ENCODE measurements at places on chromosomes 4 and X.
A peak's percentile ranks its signal among the peaks of the same experiment; 100 is the strongest.

DNA sequence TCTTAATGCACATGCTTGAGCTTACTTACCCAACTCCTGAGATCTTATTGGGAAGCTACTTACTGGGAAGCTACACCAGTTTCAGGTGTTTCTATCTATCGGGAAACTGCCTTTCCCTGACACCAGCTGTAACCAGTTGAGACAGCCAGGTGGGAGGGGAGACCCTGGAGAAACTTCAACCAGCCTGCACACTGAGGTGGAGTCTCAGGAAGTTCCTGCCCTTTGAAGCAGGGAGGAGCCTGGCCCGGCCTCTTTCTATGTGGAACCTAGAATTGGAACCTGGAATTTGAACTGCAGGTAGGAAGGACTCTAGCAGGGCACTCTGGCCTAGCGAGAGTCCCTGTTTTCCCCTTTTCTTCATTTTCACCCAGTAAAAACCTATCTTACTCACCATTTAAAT lies 425.8 kb upstream of the PABPC4L start:
- no peak for DNase-seq

DNA sequence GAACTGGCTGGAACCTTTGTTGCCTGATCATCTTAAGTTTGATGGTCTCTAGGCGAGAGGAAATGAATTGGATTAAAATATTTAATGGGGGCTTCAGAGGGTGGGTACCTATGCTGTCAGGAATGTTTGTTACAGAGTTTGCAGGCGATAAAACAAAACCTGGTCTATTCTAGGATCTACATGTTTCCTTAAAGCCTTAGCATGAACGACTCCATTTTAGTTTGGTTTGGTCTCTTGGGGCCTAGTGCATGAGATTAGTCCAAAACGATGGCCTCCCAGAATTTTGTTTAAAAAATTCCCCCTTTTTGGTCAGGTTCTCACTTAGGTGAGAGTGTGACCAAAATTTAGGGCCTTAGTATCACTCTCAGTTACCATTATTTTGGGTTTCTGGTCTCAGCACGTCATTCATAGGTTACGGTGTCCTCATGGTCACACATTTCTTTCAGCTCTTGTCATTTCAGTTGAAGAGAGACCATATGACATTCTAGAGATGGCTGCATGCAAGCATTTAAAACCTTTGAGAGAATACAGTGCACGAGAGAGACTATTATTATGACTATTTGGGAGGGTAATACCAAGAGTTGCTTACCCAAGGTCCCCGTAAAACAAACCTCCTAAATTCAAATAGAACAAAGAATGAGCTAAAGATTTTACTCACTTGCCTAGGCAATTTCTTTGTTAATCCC lies 13.8 kb downstream of the MOB1B start:
- DNase-seq: no peak

GRCh38 chr4:115852767-115853091 lies 739.3 kb upstream of the NDST4 start:
- DNase-seq: no peak

GRCh38 chrX:30246769-30247489 lies at the start of gene MAGEB1:
Gene MAGEB1 (plus strand): TSS chrX:30247146. CDS start chrX:30250494, 3,348 bp downstream.
- DNase-seq: no peak

- DNase-seq: no peak
Measured at GRCh38 chr4:8106451-8107025, 52.1 kb downstream of the ABLIM2 start.

DNA sequence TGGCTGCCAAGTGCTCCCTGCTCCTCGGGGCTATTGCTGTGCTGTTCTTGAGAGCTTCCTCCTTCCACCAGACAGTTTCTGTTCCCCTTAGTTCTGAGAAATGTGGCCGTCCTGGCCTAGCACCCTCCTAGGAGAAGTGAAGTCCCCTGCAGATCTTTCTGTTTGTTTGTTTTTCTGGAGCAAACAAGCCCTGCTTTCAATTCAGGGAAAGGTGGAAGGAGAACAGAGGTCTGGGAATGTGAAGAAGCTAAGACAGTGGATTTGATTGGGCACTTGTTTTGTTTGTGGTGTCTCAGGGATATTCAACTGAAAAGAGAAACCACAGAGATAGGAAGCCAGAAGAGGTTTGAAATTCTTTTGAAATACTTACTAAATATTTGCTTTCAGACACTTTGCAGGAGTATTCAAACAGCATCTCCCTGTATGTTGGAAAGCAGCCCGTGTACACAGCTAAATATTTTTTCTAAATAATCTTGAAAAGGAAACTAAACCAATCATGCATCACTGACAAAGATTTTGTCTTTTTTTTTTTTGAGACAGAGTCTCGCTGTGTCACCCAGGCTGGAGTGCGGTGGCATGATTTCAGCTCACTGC lies 36.5 kb upstream of the PPM1K start:
- DNase-seq: peak; percentile 53

- no peak for DNase-seq
Measured at GRCh38 chr4:98935633-98936032, 6.7 kb upstream of the EIF4E start.

DNA sequence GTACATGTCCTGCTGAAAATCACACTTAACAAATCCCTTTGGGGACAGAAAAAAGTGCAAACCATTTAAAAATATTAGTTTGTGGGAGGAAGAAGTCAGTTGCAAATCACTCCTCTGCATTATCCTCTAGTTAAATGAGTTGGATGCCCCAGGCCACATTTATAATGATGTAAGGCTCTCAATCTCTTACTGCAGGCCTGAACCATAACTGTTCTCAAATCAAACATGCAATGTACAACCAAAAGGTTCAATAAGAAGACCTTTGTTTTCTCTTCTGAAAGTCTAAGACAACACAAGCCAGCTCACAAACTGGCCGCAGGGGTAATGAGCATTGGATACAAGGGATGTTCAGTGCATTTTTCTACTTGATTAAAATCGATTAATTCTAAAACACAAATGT lies 39.7 kb downstream of the IGFBP7 start:
- DNase-seq: no peak

- no peak for DNase-seq
Measured at GRCh38 chrX:85379174-85379907, at the start of gene POF1B. Gene POF1B (minus strand): TSS chrX:85379665. CDS start chrX:85379454, 211 bp downstream.

- no peak for DNase-seq
Measured at GRCh38 chr4:128390475-128390996, 102.9 kb upstream of the PGRMC2 start.

DNA sequence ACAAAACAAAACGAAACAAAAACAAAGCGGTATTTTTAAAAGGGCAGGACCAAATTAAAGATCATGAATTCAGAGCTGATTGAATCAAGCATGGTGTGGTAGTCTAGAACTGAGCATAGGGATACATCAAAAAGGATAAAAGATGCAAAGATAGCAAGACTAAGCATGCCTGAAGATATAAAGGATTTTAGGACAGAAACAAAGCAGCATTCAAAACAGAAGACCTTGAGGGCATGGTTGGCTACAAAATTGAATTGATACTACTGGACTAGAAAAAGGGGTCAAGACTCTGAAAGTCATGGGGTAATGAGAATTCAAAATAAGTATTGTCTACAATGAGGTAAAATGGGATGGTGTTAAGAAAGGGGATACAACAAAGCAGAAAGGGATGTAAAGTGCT lies 41.6 kb downstream of the RAB33A start:
- no peak for DNase-seq

DNA sequence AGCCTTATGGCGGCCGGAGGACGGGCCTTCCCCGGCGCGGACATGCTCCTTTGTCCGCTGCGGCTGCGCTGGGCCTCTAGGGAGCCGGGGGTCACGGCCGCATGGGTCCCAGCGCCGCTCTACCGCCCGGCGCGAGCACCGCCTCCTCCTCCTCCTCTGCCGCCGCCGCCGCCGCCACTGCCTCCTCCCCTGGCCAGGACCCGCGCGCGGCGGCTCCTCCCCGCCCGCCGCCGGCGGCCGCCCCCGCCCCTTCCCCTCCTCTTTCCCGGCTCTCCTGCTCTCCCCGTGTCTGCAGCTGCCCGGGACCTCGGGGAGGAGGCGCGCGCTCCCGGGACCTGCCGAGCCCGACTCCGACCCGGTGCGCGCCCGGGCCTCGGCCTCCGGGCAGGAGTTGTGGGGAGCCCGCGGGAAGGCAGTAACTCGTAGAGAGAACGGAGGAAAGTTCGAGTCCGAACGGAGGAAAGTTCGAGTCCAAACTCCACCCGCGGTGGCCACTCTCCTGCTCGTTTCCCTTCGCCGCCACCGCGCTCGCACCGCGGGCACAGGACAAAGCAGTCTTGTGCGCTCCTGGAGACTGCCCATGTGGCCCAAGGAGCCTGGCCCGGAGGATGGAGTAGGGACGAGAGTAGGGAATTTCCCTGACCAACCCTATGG lies at the start of gene ADGRA3:
Gene ADGRA3 (minus strand): TSS at position 179 of the 654 bp plus-strand sequence. CDS start 282 bp downstream, outside the sequence.
- DNase-seq: no peak

GRCh38 chrX:71301195-71301924 lies at the start of gene ITGB1BP2:
Gene ITGB1BP2 (plus strand): TSS chrX:71301750. CDS start chrX:71301807, 57 bp downstream.
- DNase-seq: no peak

- no peak for DNase-seq
Measured at GRCh38 chr4:84648863-84649647, 66.1 kb downstream of the CDS1 start.

DNA sequence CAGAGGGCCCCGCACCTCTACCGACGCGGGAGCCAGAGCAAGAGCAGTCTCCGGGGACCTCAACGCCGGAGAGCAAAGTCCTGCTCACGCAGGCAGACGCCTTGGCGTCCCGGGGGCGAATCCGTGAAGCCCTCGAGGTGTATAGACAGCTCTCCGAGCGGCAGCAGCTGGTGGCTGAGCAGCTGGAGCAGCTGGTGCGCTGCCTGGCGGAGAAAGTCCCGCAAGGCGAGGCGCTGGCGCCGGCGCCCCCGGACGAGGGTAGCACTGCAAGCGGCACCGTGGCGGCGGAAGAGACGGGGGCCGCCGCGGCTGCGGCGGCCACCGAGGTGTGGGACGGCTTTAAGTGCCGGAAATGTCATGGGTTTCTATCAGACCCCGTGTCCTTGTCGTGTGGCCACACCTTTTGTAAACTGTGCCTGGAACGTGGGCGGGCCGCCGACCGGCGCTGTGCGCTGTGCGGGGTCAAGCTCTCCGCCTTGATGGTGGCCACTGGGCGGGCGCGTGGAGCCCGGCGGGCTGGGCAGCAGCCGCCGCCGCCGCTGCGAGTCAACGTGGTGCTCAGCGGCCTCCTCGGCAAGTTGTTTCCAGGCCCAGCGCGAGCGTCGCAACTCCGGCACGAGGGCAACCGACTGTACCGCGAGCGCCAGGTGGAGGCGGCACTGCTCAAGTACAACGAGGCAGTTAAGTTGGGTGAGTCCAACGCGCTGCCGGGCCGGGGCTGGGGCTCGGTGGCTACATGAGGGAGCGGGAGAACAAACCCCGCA lies 672 bp downstream of the LONRF3 start:
- DNase-seq: peak; percentile 51

DNA sequence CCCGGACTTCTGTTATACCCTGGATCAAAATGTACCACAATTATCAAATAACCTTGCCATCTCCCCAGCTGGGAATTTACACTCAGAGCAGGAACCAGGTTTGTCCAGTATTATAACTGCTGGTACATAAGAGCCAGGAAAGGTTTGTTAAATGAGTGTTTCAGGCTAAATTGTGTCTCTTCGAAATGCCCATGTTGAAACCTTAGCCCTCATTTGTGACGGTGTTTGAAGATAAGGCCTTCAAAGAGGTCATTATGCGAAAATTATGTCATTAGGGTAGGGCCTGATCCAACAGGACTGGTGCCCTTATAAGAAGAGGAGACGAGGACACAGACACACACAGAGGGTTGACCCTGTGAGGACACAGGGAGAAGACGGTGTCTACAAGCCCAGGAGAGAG lies 73.5 kb upstream of the DHRSX start:
- no peak for DNase-seq

GRCh38 chr4:181416966-181417365 lies 826.2 kb upstream of the TENM3 start:
- no peak for DNase-seq

- no peak for DNase-seq
Measured at GRCh38 chrX:134552351-134552750, 92.4 kb downstream of the HPRT1 start.

- no peak for DNase-seq
Measured at GRCh38 chr4:125125276-125125675, 189.5 kb upstream of the FAT4 start.

- DNase-seq: no peak
Measured at GRCh38 chr4:94285666-94286065, 57.0 kb downstream of the HPGDS start.

- DNase-seq: no peak
Measured at GRCh38 chr4:165009493-165010227, 22.1 kb upstream of the TRIM60 start.

DNA sequence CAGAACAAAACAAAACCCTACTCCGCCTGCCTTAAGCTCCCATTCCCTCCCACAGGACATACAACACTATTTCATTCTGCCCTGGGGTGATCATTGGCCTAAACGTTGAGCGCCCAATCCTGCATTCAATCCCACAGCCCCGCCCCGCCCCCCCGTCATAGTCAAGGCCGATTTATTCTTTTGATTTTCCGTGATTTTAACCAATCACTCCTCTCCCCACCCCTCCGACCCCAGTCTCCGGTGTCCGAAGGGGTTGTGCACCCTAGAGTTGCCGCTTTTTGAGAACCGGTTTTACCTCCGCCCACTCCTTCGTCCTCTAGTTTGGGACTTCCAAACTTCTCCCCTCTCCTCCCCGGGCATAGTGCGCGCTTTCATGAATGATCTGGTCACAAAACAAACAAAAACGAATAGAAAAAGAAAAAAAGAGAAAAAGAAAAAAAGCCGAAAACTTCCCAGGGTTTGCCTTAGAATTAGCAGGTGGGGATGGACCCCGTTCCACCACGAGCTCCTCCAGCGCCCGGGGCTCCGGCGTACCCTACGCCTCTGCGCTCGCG lies 446 bp upstream of the UBE2A start:
- DNase-seq: peak; percentile 17
